ENCODE measurements at places on chromosomes 2 and 18.

- no peak for DNase-seq
Observed at GRCh38 chr18:74299162-74299561, 7.4 kb upstream of the CYB5A start.

- DNase-seq, result no peak
Observed at GRCh38 chr18:23718243-23718720, 29.0 kb downstream of the LAMA3 start.

DNA sequence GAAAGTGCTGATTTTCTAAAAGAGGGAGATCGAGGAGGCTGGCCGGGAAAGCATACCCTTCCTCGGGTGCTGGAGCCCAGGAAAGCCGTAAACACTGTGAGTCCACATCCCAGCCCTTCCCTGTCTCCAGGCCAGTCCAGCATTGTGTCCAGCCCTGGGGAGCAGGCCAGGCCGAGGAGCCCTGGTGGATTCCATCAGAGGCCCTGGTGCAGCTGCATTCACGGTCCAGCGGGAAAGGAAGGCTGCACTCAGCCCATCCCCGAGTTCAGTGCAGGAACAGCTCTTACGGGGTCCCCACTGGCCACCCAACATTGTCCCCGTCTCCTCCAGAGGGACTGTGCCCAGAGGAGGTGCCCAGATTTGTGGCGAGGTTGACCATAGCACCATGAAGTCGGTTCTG lies 218.6 kb downstream of the KLHL29 start:
- no peak for DNase-seq

- DNase-seq, result no peak
Observed at GRCh38 chr2:191965733-191966132, 118.8 kb upstream of the CAVIN2 start.

- DNase-seq, result no peak
Observed at GRCh38 chr18:3508576-3509549, 58.9 kb downstream of the TGIF1 start.

Data from transverse colon (tissue), 4 donors.